NB4 (cell line): ENCODE measurements at places on chromosomes 2 and 18.

- DNase-seq, result no peak
Measured at GRCh38 chr2:228180181-228181097, 1.0 kb downstream of the SPHKAP start.

DNA sequence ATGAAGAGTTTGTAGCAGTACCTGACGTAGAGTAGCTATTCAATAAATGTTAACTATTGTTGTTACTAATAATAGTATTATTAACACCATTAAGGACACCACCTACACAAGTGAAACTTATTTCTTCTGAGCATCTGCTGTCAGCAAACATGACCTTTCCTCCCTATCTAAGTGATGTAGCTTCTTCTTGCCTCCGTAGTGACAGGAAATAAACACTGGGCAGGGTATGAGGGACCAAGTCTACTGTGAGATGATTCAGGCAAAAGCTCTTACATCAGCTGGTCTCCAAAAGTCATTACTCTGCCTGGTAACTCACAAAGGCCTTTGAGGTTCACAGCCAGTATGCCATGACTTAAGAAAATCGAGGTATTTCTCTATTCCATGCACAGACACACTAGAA is 750.5 kb downstream of the CPS1 start:
- no peak for DNase-seq

- DNase-seq, result no peak
Measured at GRCh38 chr2:154827286-154827685, 128.8 kb downstream of the KCNJ3 start.

- peak; percentile 51 for DNase-seq
Measured at GRCh38 chr2:175233135-175233719, 51.7 kb upstream of the ATP5MC3 start.

GRCh38 chr2:164764474-164764873 is 77.1 kb downstream of the COBLL1 start:
- no peak for DNase-seq

DNA sequence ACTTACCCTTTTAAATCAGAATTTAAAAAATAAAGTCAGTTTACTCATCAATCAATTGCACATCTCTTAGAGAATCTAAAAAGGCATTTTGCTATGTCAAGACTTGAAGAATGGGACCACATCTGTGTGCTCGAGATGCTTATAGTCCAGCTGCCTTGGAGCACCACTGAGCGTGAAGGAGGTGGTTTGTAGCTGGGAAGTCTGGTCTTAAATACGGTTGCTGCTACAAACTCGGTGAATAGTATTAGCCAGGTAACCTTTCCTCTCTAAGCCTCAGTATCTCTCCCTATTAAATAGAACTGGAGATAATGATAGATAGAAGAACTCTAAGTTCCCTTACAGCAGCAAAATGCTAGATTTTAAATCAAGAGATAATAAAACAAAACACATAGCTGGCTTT is 289.7 kb downstream of the TRIB2 start:
- DNase-seq, result no peak

DNA sequence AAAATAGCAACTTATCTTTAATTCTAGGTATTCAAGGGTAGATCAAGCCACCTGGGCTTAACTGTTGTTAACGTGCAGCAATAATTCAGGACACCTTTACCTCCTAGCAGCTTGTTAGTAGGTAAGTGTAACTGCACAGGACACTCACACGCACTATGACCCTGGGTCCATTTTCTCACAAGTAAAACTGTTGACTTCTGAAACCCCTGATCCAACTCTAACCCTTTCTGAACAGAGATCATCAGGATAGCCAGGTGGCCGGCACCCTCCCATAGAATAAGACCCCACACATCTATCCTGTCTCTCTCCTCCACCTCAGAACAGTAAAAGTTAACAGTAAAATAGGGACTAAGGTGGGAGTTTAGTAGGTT is 610 bp downstream of the SPC25 start:
- peak; percentile 31 for DNase-seq

GRCh38 chr18:60668583-60668982 is 296.0 kb upstream of the MC4R start:
- peak; percentile 1 for DNase-seq

- no peak for DNase-seq
Measured at GRCh38 chr2:241822264-241822623, 13.3 kb downstream of the NEU4 start.

- DNase-seq, result peak; percentile 93
Measured at GRCh38 chr2:226030788-226031646, 631.5 kb downstream of the NYAP2 start.

DNA sequence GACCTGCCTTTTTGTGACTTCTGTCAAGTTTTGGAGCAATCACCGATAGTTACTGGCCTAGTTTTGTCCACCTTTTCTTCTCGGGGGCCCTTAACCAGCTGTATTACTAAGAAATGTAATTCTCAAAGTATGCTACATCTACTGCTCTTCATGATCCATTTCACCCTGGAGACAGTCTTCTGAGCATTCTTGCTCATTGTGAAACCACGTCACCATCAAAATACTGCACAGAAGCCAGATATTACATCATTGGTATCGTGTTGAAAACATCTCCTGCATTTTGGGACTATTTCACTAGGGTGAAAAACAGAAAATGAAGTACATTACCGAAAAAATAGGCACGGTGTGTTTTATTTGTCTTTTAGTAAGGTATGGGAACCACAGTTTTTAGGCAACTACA is 11.7 kb downstream of the LYPD6B start:
- peak; percentile 50 for DNase-seq

DNA sequence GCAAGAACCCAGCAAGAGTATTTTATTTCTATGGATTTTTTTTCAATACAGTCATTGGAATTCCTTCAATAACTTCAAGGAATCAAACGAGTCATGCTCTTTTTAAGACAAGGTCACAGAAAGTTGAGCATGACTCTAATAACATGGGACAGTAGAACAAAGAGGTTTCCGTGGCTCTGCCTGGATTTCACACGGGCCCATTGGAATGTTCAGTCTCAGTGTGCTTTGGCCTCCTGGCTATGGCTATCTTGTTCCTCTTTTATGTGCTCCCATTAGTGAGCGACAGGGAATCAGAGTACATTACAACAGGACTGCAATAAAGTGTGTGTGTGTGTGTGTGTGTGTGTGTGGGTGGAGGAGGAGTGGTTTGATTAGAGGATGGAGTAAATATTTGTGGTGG is 312.4 kb downstream of the DCC start:
- no peak for DNase-seq

GRCh38 chr2:67465623-67466022 is 68.5 kb downstream of the ETAA1 start:
- DNase-seq, result no peak

DNA sequence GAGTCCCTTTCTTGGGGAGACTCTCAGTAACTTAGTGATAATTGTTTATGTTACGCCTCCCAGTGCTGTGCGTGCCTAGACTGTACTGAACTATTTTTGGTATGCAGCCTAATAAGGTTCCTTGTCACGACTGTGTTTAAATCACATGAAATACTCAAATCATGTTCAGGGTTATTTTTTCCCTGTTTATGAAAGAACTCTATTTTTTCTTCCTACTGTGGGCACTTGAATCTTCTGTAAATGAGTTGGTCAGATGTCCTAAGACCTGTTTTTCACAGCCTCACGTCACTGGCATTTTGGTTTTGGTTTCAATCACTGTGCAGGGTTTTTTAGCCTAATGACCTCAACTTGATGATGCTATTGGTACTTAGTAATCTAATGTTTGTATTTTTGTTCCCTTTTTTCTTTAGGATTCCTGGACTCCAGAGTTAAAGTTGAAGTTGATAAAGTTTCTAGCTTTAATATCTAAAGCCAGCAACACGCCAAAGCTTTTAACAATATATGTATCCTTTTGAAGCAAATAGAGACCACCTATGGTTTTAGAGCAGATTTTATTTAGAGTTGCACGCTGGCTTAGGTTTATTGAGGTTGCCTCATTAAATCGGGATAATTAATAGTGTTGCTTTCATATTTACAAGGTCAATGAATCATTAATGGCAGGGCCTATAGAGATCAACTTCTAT is 24.0 kb downstream of the ARMC9 start:
- DNase-seq, result no peak

DNA sequence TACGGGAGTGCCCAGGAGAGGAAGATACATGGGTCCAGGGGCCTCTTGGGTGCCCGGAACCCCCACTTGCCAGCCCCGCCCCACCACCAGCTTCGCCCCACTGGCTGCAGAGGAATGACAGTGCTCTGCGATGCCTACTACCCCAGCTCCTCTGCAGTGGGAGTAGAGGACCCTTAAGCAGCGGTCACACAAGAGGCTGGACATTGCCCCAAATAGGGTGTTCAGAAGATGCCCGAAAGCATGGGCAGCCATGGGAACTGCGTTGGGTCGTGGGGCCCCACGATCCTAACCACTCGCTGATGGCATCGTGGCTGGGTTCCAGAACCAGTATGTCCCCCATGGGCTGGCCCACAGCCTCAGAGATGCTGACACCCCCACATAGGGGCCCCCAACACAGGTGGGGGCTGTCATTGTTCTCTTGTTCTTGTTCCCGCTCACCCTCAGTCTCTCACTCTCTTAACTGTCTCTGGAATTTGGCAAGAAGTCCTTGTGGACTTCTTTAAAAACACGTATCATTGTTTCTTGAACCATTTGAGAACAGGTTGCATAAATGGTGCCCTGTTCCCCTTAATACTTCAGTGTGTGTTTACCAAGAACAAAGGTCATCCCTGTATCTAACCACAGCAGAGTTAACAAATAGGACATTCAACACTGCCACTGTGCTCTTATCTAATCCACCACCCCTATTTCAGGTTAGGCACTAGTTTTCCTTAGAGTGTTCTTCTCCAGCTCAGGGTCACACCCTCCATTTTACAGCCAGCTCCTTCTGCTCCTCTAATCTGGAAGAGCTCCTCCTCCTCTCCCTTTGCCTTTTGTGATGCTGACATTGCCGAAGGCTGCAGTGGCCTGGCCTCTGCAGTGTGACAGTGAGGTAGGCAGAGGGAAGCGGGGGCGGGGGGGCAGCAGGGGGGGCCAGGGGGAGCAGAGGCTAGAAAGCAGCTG is 76.3 kb downstream of the STPG4 start:
- no peak for DNase-seq
